ENCODE measurements at places on chromosomes 3 and 15.

DNA sequence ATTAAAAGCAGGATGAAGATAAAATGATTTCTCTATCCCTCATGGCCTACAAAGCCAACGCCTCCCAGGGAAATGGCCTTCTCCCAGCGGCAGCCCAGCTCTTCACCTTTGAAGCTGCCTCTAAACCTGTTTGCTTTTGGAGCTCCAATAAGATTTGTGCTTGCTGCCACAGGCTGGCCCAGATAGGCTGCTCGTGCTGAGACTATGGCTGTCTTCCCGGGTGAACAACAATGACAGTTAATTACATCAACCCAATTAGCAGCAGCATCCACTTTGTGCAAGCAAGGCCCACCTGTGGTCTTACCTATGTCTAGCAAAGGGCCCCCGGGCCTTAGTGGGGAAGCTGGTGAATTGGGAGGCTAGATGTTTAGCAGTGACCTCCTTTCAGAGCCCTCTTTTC lies 179.6 kb downstream of the P3H2 start:
- DNase-seq, result no peak

DNA sequence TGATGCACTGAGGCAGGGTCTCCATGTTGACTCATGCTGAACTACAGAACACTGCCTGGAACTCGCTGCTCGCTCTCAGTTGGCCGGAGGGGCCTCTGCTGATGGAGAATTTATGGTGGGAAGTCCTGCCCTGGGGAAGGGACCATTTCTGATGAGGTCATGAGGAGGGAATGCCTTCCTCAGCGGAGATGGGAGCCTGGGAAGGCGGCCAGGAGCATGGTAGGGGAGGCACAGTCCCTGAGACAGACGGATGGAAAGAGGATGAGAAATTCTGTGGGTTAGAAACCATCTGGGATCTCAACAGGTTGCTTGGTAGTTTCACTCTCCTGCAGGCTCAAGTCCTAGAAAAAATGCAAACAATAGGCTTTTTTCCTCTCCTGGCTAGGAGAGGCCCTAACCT lies 56.8 kb upstream of the TPM1 start:
- DNase-seq, result no peak

DNA sequence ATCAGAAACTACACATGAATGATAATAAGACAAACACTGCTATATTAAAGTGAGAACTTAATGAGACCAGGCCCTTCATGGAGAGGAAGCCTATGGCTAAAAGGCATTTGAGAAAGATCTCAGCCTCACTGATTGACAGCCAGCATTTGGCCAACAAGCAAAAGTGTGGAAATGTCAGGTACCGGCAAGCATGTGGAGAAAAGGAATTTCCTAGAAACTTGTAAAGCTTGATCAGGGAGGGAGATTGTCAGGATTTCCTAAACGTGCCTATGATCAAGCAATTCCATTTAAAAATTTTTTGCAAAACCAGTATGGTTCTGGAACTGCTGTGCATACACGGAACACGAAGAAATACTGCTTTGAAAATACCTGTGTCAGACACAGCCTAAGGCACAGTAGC lies 220.3 kb upstream of the ATP10A start:
- no peak for DNase-seq

GRCh38 chr3:46871222-46871621 lies 6.3 kb upstream of the PTH1R start:
- DNase-seq, result no peak

- DNase-seq, result no peak
These were observed 80.8 kb downstream of the SMAD3 start for GRCh38 chr15:67146234-67146633.

DNA sequence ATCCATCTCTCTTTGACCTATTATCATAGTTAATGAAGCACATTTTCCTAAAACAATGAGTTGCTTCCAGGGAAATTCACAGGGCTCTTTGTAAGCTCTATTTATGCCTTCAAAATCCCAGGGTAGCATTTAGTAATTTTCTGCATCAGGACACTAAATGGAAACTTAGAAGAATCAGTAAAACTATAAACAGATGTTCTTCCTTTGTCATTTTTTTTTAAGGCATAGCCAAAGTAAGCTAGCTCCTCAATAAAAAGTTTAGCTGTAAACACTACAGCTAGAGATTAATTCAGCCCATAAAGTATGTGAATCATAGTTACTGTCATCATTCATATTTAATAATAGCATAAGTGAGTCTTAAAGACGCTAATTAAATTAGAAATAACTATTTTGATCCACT lies 79.3 kb downstream of the RPL22L1 start:
- DNase-seq, result no peak

DNA sequence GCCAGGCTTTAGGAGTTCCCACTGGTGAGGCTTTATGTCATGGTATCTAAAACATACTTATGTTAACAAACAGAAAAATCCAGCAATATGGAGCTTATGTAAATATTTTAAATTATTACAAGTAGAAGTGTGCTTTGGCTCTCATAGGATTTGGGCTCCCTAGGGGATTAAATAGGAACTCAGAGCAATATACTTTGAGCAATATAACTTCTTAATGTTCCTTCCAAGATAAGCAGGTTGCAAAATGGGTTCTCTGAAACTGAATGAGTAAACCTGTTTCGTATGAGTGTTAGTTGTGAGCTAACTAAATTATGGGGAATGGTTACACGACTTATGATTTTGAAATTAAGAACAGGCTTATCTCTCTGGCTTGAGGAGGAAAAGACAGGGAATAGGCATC lies 366.1 kb upstream of the ZNF385D start:
- DNase-seq, result no peak

DNA sequence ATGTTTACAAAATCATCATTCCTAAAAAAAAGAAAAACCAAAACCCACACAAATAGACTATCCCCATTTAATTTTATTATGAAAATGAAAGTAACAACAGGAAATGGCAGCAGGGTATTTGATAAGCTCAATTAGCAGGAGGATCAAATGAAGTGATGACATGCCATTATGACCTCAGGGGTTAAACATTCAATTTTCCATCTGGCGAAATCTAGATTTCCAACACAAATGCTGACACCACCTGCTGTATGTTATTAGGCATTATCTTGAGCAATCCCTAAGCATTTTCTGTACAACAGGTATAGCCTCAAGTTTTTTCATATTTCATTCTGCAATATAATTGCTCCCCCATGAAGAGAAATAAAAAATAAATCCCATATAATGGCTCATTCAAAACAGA lies 57.1 kb downstream of the SHQ1 start:
- DNase-seq, result no peak

- DNase-seq, result no peak
These were observed 76.5 kb downstream of the HMG20A start for GRCh38 chr15:77497110-77497737.

DNA sequence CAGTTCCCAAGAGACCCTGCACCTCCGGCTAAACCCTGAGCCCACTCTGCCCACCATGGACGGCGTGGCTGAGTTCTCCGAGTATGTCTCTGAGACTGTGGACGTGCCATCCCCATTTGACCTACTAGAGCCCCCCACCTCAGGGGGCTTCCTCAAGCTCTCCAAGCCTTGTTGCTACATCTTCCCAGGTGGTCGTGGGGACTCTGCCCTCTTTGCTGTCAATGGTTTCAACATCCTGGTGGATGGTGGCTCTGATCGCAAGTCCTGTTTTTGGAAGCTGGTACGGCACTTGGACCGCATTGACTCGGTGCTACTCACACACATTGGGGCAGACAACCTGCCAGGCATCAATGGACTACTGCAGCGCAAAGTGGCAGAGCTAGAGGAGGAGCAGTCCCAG lies 4.0 kb downstream of the MAP1A start:
- no peak for DNase-seq

DNA sequence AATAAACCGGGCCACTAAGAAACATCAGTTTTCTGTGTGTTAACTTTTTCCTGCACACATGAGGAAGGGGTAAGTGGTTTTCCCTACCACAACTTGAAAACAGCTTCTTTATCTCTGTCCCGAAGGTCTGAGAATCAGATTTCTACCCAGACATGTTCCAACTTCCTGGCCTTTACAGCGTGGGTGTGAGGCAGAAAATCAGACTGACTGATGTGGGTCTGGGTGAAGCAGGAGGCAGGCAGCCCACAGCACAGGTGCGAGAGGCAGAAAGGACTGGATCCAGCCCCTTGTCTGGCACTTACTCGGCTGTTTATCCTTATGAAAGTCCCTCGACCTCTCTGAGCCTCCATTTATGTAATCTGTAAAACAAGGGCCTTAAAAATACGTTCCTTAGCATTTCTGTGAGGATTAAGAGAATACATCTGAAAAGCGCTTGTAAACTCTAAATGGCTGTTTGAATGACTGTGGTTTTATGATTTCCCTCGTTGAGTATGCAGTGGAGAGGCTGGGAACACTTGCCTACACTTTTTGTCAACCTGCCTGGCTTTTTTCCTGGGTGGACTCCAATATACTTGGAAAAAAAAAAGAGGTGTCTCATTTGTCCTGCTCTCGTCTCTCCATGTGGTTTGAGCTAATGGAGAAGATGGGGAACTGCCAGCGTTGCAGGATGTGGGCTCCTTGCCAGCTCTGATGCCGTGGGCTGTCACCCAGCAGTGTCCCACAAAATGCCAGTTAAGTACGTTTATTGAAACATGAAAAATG lies 3.1 kb downstream of the AGBL1 start:
- DNase-seq, result no peak

DNA sequence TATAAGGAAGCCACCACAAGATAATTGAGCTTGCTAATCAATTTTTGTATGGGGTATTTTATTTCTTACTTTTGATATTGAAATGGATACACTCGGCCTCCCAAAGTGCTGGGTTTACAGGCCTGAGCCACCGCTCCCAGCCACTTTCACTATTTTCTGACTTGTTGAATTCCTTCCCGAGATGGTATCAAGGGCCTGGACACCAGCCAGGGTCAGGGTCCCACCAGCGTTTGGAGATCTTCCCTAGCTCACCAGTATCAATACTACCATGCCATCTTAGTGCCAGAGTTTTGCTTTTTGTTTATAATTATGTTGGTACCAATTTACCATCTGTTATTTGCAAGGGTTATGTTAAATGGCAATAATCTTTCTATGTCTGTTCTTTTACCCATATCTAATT lies 5.5 kb upstream of the SELENOT start:
- no peak for DNase-seq

DNA sequence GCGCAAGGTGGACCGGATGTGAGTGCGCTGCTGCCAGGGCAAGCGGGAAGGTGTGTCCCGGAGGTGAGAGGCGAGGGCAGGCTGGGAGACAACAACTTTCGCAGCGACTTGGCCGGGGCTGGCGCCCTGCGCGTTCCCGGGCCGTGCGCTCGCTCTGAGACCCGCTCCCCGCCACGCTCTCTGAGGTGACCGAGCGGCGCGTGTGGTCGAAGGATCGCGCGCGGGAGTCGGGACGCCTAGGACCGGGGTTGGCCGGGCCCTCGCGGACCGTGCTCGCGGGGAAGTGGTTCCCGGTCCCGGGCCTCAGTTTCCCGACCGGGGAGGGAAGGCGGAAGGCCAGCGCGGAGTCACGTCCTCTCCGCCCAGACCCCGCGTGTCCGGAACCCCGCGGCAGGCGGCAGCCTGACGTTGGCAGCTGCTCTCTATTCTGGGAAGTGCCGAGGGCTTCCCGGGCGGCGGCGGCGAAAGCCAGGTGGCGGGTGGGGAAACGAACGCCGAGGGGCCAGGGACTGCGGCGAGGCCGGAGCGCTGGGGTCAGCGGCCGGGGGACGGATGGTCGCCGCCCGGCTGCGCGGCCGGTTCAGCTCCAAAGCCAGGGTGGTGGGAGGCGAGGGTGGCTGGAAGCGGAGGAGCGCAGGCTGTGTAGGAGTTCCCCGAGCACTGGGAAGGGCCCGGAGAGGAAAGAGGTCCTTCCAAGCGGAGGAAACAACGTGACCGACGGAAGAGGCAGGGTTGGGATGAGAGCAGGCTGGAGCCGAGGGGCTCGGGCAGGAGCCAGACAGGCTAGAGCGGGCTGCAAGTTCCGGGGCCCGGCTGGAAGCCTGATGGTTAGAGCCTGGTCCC lies 1.0 kb upstream of the IGF2BP2 start:
- DNase-seq, result no peak

DNA sequence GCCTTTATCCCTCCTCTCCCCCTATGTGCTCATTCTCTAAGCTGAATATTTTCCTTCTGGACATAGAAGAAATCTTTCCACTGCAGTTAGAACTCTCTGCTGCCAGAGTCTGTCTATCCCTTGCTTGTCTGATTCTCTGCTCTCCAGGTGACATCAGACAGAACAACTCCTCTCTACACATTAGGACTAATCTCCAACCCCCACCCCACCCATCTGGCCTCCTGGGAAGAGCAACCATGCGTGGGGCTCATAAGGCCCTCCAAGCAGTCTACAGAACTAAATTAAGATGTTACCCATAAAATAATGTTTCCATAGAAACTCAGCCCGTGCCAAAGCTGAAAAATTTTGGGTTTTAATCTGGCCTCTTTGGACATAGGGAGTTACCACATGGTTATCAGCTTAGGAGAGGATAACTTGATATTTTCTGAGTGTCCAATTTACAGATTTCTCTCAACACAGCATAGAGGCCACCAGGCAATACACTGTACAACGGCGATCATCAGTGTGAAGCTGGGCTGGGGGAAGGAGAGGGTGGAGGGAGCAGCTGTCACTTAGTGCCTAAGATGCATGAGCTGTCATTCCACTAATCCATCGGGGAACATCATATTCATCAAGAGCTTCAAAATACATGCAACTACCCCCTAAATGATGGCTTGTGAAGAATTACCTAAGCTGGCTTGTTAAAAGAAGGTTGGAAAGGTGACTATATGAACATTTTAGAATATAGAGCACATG lies 199.4 kb downstream of the CLSTN2 start:
- no peak for DNase-seq

DNA sequence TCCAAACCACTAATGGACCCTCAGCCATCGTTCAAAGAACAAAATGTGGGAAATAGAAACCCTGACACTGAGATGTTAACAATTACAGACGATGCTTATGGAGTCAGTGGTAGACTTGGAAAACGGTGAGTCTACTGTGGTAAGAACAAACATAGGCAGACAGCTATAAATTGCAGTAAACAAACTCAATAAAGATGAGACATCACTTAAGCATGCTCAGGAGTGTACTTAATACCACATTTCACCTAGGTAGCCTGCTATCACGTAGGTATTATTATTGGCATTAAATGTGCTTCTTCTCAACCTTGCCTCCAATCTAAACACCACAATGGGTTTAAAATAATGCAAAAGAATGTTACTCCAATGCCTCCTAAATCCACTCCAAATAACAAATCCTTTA lies 2.5 kb downstream of the OSBPL10 start:
- no peak for DNase-seq

- DNase-seq, result no peak
These were observed 195.8 kb downstream of the WDR72 start for GRCh38 chr15:53563627-53564026.

- no peak for DNase-seq
These were observed 84.7 kb downstream of the PPP2R3A start for GRCh38 chr3:136050250-136050649.

DNA sequence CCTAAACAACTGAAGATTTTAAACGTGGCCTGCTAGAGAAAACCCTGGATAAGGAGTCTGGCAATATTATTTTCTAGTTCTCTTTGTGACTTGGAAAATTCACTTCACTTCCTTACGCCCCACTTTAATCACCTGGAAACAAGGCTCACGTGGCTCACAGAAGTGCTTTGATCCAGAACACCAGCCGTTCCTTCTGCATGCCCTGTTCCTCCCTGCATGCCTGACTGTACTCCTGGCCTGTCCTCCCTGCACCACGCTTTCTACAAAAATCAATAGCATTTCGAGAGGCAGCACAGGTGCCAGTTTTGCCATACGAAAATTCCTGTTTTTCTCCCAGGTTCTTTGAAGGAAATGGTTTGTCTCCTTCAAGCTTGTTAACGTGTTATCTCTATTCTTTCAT lies 474.2 kb upstream of the RGMA start:
- no peak for DNase-seq
